ENCODE measurements at places on chromosomes 2 and 18. TPM values are rescaled to one million over a fixed set of nuclear protein-coding genes. Genes with fewer than 3 reads are reported as not detected.

Gene VAMP5
- total RNA-seq = 69.5 TPM

Gene VWA3B
- 0.26 TPM for total RNA-seq

Gene SLC9A4
- total RNA-seq = not detected

Gene FIGN
- 1.5 TPM for total RNA-seq

Gene PDE11A
- total RNA-seq = not detected

Gene HOXD4
- not detected for total RNA-seq

Gene REG1B
- total RNA-seq = not detected

Gene TM4SF20
- total RNA-seq = not detected

Gene SMAD7
- 16.3 TPM for total RNA-seq

Gene DES
- total RNA-seq = 69.3 TPM

Gene CMPK2
- 0.26 TPM for total RNA-seq

Data from fibroblast of lung (primary cell).